ENCODE measurements at places on chromosomes 12 and 14.

GRCh38 chr12:11694528-11694927 is 45.1 kb downstream of the ETV6 start:
- no peak for DNase-seq

- no peak for DNase-seq
Observed at GRCh38 chr12:106123551-106124081, 15.1 kb downstream of the NUAK1 start.

DNA sequence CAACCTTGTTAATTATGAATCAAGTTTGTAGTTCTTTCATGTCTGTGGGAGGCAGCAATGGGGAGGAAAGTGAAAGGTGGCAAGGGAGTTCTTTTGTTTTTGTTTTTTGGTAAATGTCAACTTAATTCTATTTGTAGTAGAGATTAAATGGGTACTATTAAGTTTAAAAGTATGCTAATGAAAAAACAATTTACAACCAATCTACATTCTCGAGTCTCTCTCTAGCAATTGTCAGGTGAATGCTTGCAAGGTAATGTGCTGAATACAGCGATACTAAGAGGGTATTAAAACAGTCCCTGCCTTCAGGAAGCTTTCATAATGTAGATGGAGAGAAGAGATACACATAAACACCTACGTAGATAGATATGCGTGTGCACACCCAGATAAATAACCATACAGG is 1.6 kb upstream of the DACT1 start:
- no peak for DNase-seq

GRCh38 chr14:22510527-22511110 is 78.4 kb downstream of the DAD1 start:
- DNase-seq = no peak

- no peak for DNase-seq
Observed at GRCh38 chr14:59458486-59458885, 6.7 kb downstream of the GPR135 start.

- DNase-seq = no peak
Observed at GRCh38 chr12:76176940-76177339, 92.5 kb upstream of the NAP1L1 start.
